ENCODE measurements at places on chromosomes 7 and 10.

DNA sequence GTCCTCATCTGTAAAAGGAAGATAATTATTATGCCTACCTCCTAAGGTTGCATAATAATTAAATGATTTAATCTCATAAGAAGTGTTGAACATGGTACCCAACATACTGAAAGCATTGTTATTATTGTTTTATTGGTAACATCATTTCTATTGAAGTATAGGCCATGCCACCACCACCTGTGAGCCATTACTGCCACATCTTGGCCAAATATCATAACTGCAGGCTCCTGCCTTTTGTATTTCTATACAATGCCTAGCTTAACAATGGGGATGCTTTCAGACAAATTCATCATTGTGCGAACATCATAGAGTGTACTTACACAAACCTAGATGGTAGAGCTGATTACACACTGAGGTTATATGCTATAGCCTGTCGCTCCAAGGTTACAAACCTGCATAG lies 61.1 kb upstream of the NPSR1 start:
- DNase-seq: no peak

DNA sequence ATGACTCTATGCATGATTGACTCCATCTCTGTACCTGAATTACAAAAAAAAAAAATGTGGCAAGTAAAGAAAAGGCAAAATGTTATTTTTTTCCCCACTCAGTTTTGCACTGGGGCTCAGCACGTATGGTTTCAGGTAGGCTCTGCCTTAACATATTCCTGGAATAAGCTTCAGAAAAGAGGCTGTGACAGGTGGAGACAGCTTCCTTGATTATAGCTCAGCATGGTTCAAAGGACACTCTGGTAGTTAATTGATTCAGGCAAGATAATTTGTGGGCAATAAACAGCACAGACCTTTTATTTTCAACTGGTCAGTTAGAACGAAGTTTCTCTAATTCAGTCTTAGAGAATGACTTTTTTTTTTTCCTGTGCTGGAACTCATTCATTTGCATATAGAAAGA lies 347.3 kb downstream of the GALNT17 start:
- DNase-seq: no peak

DNA sequence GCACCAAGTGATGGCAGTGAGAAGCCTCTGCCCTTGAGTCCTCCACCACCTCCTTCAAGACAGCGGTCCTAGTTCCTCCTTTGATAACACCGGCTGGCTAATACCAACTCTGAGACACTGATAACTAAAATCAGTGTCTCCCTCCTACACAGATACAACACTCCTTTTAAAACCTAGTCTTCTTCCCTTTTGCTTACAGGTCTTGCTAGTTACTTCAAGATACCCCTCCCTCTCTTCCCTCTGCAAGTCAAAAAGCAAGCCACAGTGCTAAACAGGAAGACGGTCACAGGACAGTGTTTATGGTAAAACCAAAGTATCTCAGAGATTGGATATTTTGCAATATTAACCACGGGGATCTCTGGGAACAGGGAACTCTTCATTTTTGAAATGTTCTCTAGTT lies 4.6 kb downstream of the AKR1B1 start:
- no peak for DNase-seq

DNA sequence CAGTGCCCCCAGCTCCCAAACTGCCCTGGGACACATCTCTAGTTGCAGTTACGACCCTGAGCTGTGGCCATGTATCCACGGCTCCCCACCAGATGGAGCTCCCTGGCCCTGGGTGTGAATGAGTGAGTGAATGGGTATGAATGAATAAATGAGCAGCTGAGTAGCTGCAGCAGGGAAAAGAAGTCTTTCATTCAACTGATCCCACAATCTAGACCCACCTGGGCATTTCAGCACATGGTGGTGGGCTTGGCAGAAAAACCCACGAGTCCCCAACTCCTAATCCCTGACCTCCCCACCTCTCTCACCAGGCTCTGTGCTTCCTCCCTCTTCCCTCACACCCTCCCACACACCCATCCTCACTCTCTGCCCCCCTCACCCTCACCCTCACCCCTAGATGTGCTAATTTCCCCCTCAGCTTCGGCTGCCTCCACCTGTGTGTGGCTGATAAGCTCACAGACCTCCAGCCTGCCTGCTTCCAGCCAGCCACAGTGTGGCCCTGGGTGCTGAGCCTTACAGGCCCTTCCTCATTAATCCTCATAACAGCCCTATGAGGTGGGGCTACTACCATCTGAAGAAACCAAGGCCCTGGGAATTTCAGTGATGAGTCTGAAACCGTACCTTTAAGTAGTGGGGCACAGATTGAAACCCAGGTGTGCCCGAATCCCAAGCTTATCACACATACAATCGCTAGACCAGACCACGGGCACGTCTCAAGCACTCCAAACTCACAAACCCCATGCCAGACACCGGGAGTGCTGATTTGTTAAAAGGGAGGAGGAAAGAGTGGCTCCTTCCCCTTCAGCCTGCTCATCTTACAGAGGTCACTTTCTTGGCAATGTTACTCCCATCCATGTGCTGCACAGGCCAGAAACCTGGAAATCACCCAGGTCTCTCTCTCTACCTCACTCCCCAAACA lies 2.2 kb upstream of the ATP6V1F start:
- no peak for DNase-seq

- DNase-seq: no peak
Measured at GRCh38 chr7:156015237-156016020, 203.2 kb upstream of the SHH start.

DNA sequence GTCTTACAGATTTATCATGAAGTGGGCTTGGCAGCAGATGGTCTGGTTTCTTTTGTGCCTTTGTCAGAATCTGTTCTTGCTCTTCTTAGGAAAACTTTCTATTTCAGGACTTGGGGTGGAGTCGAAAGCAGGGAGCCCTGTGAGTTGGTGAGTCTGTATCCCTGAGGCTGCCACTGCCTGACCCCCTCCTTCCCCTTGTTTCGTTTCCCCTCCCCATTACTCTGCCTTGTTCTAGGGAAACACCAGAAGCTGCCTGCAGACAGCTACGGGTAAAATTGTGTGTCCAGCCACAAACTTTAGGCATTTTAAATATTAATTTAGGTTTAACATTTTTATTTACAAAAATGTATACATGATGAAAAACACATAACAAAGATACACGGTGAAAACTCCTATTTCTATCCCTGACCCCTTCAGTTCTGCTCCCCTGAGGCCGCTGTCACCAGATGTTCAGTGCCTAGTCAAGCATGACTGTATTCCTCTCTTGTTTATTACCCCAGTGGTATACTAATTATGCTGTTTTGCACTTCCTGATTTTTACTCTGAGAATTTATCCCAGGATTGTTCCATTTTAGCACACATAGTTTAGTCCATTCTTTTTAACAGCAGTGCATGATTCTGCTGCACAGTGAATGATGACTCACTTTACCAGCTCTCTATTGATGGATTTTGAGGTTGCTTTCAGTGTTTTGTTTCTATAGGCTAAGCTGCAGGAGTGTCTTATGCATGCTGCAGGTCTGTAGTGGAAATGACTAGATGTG lies 9.1 kb downstream of the TSPAN14 start:
- no peak for DNase-seq

DNA sequence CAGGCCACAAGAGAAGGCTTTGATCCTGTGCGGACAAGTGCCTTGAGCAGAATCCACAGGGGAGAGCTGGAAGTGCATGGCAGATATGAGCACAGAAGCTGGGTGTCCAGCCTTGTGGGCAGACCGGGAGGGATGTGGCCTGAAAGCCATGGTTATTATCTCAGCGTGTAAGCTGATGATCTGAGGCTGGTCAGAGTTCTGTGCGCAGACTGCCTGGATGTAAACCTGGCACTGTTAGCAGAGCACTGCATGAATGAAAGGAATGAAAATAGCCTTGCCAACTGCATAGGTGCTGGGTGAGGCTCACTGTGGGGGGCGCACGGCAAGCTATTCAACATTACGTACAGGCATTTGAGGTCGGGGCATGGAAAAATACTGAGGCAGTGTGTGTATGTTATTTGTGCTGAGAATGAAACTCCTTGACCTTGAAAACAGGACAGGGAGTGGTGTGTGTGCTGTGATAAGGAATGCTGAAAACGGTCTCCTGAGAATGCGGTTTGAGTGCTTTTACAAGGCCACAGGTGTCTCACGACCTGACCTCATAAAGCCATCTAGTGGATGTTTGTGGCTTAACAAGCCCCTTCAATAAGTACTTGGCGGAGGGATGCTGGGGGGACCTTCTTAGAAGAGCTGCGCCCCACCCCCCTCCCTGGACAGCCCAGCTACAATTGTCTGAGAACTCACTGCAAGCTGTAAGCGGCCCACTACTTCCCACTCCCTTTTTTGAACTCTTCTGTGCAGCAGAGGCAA lies 18.7 kb downstream of the AKR1C1 start:
- DNase-seq: no peak

DNA sequence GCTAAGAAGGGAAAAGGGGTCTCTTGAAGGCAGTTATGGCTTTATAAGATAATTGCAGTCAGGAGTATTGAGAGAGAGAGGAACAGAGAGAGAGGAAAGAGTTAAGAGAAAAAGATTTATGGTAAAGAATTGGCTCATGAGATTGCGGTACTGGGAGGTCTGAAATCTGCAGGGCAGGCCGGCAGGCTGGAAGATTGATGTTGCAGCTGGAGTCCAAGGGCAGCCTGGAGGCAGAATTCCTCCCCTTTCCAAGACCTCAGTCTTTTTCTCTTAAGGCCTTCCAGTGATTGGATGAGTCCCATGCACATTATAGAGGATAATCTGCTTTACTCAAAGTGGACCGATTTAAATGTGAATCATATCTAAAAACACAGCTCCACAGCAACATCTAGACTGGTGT lies 68.4 kb downstream of the HACD1 start:
- no peak for DNase-seq

DNA sequence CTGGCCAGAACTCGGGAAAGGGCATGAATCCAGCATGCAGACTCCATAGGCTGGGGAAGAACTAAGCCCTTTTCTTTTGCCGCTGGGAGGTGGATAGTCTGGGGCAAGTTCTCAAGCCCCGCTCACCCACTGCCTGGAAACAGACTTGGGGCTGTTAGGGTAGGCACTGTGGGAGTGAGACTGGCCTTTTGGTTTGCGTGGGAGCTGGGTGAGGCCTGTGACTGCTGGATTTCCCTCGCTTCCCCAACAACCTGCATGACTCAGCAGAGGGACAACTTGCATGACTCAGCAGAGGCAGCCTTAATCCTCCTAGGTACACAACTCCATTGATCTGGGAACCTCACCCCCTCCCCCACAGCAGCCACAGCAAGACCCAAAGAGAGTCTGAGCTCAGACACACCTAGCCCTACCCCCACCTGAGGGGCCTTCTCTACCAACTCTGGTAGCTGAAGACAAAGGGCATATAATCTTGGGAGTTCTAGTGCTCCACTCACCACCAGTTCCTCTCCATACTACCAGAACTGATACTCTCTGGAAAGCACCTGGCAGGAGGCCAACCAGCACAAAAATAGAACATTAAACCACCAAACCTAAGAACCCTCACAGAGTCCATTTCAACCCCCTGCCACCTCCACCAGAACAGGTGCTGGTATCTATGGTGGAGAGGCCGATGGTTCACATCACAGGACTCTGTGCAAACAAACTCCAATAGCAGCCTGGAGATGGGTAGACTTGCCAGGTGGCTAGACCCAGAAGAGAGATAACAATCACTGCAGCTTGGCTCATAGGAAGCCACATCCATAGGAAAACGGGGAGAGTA lies 81.4 kb upstream of the LAMB4 start:
- peak; percentile 22 for DNase-seq

DNA sequence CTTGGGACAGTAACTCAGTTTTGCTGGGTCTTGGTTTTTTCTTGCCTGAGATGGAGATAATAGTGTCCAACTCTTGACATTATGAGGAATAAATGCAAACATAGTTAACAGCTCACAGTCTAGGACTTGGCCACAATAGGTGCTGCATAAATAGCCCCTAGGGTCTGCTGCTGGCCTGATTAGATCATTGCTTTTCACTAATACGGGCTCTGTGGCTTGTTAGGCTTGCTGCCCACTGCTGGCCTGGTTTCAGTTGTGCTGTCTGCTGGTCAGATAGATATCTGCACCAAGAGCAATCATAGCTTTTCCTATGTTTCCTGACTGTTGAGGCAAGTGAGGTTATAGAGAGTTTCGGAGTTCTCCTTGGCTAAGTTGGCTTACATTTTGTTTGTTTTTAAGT lies 246.1 kb downstream of the DNAJB9 start:
- DNase-seq: peak; percentile 9

DNA sequence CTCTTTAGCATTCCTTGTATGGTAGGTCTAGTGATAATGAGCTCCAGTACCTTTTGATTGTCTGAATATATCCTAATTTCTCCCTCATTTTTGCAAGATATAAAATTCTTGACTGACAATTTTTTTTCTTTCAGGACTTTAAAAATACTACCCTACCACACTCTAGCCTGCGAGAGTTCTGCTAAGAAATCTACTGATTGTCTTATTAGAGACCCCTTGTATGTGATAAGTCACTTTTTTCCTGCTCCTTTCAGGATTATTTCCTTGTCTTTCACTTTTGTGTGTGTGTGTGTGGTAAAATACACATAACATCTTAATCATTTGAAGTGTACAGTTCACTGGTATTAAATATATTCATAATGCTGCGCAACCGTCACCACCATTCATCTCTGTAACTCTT lies 68.7 kb upstream of the PPP1R9A start:
- no peak for DNase-seq

- DNase-seq: peak; percentile 53
Measured at GRCh38 chr7:47622946-47623640, 41.2 kb upstream of the TNS3 start.

DNA sequence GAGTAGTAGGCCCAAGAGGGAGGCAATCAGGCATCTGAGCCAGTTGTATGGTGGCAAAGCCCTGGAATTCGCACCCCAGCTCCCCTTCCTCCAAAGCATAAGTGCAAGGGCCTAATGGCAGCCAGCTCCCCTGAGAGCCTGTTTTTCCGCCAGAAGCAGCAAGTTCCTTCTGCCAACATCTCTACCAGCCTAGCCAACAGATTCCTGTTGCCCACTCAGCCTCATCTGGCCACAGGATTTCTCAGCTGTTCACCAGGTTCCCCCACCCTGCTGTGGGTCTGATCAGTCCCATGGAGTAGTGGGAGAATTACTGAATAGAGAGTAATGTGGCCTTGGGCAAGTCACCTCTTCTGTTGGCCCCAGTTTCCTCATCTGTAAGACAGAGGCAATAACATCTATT lies 186.2 kb upstream of the PDE1C start:
- DNase-seq: no peak

GRCh38 chr10:102384053-102384452 lies 11.5 kb upstream of the NFKB2 start:
- no peak for DNase-seq

DNA sequence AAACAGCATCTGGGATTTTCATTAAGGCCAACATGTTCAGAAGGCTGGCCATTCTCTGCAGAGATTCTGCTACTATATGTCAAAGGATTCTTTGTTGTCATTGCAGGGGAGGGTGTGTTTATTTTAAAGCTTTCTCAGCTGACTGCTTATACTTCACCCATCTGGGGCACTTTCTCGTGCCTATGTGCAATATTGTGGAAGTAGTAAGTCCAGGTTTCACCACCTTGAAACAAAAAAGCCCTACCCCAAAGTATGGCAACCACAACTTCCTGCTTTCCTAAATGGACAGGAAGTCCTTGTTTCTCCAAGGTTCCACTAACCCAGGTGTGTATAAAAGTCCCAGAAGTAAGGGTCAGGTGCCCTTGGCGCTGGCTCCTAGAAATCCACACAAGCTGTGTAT lies 58.7 kb upstream of the COL1A2 start:
- DNase-seq: no peak

Measured in MG63 (cell line).